ENCODE measurements at places on chromosomes 2 and 18.

- no peak for DNase-seq
Observed at GRCh38 chr2:236271851-236272250, 7.6 kb upstream of the ASB18 start.

- peak; percentile 85 for DNase-seq
Observed at GRCh38 chr2:206971805-206972204, 32.5 kb downstream of the CPO start.

GRCh38 chr2:69983392-69983966, 22.0 kb upstream of the ASPRV1 start:
- no peak for DNase-seq

DNA sequence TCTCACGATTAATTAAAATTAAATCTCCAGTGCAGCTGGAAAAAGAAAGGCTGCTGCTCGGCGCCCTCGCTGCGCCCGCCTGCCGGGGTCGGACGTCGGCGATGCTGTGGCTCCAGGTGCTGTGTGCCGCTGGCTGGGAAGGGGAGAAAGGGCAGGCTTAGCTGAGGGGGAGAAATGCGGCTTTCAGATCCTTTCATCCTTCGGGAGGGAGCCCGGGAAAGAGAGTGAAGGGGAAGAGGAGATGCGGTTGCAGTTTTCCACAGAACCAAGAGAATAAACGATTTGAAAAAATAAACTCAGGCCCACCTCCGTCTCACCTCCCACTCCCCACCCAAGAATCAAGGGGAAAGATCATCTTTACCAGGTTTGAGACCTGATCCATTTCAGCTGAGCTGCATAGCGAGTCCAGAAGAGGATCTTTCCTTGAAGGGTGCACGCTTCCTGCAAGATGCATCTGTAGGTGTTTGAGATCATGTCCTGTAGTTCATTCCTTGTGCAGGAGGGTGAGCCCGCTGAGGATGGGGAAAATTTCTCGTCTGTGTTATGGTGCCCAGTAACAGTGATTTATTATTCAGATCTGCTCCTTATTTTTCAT, 495 bp downstream of the TMEM169 start:
- DNase-seq, result no peak

GRCh38 chr2:128316777-128317180, 1.9 kb downstream of the HS6ST1 start:
- DNase-seq, result no peak

DNA sequence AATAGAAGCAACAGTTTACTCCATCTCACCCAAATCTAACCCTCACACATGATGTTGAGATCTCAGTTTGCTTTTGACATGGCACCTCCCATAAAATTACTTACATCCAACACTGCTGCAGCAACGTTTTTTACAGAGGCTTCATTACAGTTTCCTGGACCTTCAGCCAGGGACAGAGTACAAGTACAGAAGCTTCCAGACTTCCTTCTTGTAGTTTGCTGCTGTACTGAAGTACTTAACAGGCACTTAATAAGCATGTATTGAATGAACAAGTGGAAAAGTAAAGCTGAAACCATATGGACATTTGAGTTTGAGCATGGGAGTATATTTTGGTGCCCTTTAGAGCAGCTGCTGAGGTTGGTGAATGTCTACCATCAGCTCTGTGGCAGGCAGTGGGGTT, 514.2 kb downstream of the PTPRM start:
- no peak for DNase-seq

GRCh38 chr2:148802448-148803220, 72.4 kb upstream of the KIF5C start:
- no peak for DNase-seq

GRCh38 chr2:32043561-32043960, 4.0 kb upstream of the DPY30 start:
- no peak for DNase-seq

GRCh38 chr2:200100027-200100426, 144.6 kb downstream of the MAIP1 start:
- no peak for DNase-seq

DNA sequence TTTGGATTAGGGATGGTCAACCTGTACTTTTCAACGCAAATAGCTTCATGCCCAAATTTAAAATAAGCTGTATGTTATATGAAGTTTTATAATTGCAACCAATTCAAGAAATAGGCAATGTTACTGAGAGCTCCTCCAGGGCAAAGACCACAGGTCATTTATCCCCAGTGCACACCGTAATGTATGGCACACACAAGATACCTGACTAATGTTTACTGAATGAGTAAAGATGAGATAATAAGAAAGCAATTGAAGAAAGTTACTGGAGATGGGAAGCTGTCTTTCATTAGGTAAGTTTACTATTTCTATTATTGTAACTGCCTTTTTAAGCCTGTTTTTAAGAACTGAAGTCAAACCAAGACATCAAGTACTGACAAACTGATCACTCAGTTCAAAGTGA, 184.5 kb upstream of the VRK2 start:
- no peak for DNase-seq

DNA sequence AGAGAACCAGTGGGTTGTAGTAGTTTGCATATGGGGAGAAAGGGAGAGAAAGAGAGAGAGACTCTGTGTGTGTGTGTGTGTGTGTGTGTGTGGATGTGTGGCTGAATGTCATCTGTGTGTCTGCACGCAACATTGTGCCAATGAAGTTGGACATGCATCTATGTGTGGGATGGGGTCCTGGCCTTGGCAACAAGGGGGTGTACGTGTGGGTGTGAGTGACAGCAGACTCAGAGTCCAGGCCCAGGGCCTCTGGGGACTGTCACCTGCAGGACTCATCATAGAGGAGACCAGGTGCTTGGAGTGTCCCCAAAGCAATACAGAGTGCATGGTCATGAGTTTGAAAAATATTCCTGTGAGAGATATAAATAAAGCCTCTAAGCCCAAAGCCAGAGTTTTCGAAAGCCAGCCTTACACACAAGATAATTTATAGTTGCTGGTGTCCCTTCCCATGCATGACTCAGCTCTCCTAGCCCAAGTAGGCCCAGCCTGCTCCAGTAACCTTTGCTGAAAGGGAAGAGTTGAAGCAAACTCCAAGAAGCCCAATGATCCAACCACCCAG, 59.9 kb downstream of the TNP1 start:
- DNase-seq, result peak; percentile 61

DNA sequence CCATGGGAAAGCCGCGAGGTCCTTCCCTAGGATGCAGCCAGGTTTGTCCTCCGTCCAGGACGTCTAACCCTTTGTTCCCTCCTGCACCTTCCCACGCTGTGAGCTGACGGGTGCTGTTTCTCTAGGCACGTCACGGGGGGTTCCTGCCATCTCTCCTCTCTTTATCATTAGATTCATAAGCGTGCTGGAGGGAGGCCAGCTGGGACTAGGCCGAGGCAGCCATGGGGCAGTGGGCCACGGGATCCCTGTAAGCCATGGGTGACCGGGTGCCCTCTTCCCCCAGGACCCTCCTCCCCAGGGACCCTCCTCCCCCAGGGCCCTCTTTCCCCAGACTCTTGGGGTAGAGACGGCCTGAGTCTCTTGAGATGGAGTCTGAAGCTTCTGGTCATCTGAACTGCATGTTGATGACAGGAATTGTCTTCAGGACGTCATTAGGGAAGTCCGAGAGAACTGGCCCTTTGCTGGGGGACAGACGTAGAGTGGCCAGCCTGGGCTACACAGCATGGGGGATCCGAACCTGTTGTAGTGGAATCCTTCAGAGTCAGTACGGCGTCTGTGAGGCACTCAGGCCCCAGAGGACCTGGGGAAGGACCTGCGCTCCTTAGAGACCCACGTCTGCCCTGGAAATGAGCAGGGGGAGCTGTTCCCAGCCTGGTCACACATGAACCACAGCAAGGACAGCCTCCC, 108.1 kb downstream of the TPO start:
- DNase-seq, result no peak

- DNase-seq, result no peak
Observed at GRCh38 chr2:1881998-1882397, 137.7 kb upstream of the PXDN start.

GRCh38 chr2:132593171-132593570, 76.8 kb downstream of the LYPD1 start:
- peak; percentile 5 for DNase-seq

DNA sequence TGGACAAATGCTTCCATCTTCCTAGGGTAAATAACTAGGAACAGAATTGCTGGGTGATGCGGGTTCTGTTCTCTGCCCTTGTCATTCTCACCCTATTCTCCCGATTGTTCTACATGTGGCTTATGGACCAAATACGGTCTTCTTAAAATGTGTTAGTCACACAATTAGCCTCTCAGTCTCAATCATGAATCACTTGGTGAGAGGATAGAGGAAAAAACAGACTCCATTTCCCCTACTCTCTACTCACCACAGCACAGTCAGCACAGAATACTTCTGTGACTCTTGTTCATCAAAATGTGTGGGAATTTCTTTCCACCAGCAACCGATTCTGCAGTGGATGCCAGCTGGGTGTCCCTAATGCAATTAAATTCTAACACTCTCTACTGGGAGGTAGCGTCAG, 125.2 kb downstream of the SH3BP4 start:
- DNase-seq, result no peak

DNA sequence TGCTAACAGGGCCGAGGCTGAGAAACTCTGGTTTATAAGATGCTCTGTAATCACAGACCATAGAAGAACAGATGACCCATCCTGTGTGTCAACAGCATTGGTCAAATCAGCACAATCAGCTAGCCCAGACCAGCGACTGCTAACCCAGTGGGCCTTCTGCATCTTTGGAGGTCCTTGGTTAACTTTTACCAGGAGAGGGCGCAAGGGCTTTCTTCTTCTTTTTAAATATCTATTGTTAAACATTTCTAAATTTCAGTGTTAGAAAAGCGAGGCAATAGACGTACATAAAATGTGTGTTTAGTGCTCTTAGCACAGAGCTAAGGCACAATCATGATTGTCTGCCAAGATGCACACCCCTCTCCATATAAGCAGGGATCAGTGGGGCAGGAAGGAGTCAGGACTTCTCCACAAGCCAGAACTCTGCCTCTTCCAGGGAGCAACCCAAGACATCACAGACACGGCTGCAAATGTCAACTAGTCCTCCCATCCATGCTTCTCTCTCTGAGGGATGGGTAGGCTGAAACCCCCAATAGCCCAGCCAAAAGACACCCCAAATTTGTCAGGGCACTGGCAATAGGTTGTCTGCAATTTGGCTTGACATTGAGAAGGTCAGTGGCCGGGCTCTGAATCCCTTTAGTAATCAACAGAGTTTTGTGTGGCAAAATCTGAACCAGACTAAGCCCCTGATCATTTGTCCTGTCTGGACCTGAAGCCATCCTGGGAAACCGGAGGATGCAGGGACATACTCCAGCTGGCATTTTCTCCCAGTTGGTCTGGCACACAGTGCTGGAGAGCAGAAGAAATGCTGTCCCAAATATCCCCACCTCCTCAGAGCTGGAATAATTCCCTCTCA, 188.2 kb downstream of the BCL2 start:
- DNase-seq, result peak; percentile 81

- DNase-seq, result no peak
Observed at GRCh38 chr2:121866789-121867188, 111.3 kb downstream of the TSN start.

DNA sequence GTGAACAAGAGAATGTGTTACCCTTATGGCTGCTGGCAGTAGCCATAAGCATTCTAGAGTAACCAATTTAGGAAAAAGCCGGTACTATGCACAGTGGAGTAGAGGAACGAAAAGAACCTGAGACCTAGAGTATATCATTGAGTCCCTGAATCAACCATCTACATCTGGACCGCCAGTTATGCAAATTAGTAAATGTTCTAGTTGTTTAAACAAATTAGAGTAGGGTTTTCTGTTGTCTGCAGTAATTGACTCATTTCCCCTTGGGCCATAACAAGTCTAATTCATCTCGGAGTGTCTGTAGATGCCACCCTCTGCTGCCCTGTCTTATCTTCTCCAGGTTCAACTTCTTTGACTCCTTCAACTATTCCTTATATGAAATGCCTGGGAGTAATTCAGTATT, 60.1 kb upstream of the CAPN13 start:
- no peak for DNase-seq

DNA sequence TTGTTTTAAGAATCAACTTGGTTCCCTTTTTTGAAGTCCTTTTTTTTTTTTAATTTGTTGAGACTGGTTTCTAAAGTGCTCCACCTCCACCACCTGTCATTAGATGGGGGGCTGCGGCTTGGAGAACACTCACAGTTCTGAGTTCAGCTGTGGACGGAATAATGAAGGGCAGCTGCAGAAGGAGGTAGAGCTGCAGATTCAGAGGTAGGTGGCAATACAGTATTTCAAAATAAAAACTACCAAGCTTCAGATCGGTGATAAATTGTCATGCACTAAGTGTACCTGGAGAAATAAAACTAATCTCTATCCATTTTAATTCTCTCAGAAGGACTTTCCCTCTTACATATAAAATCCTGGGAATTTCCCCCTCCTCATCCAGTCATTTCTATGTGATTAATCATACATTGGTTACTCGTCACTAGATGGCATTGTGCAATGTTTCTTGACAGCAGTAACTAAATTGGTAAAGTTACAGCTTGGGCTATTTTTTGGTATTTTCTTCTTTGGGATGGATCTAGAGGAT, 81.1 kb upstream of the SLC39A10 start:
- DNase-seq, result peak; percentile 96

DNA sequence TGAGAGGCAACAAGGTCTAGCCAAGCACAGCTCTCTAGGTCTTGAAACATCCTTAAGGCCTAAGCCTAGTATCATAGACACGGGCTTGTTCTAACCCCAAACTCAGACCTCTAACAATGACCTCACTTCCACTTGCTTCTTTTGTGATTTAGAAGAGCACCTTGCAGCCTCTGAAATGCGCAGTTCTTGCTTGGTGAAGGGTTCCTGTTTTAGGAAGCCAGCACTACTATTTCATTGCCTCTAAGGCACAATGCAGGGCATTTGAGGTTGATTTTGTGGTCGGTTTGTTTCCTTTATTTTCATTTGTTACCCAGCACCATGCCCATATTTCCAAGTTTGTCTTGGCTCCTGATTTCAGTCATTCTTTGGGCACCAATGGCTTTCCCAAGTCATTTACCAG, 117.0 kb upstream of the CYP1B1 start:
- DNase-seq, result no peak

- no peak for DNase-seq
Observed at GRCh38 chr2:35538796-35539195, 816.8 kb upstream of the CRIM1 start.

DNA sequence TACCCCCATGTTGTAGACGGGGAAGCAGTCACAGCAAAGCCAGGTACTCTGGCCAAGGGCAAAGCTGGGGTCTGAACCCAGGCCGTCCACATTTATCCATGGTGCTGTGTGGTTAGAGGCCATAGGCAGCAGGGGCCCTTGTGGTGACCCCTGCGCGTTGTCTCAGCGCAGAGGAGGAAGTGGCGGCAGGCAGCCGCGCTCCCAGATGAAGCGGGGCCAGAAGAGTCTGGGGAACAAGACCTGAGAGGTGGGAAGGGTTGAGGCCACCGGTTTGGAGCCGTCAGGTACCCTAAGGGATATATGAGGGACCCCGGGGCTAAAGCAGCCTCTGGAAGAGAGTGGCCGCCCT, 770 bp downstream of the ZNF396 start:
- no peak for DNase-seq

DNA sequence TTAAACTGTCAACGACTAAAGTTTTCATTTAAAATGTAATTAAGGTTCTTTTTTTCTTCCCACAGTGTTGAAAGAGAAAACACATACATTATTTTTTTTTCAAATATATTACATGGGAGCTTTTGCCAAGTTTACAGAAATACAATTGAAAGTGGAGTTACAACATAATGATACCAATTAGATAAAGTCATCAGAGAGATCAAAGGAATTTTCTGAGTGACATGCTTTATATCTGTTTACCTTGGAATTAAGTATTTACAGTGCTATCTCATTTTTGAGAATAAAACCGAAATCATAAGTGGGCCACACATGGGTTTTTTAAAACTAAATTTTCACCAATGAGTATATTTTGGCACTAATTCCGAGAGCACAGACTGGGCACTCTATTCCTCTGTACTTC, 165.2 kb downstream of the RAPGEF4 start:
- no peak for DNase-seq

- DNase-seq, result no peak
Observed at GRCh38 chr2:168694173-168694572, 108.3 kb upstream of the NOSTRIN start.

Data from fibroblast of the aortic adventitia (primary cell).